NCI-H2107 (cell line): ENCODE measurements at places on chromosomes 4 and X.

- DNase-seq: no peak
Measured at GRCh38 chr4:98601708-98602107, 56.7 kb downstream of the TSPAN5 start.

DNA sequence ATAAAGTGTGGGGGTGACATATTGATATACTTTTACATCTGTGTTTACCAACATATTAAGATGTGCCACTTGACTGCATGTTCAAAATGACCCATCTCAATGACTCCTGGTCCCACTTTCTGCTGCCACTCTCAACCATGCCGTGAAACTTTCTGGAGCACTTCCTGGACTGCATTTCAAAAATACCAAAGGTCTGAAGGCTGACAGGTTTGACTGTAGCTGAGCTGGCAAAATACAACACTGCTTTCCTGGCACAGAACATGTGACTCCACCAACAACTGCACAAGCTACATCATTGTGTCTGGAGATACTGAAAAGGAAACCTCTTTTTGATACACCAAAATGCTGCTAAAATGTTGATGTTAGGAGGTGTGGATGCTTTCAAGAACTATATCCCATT lies 184.8 kb downstream of the UNC5C start:
- DNase-seq: no peak

DNA sequence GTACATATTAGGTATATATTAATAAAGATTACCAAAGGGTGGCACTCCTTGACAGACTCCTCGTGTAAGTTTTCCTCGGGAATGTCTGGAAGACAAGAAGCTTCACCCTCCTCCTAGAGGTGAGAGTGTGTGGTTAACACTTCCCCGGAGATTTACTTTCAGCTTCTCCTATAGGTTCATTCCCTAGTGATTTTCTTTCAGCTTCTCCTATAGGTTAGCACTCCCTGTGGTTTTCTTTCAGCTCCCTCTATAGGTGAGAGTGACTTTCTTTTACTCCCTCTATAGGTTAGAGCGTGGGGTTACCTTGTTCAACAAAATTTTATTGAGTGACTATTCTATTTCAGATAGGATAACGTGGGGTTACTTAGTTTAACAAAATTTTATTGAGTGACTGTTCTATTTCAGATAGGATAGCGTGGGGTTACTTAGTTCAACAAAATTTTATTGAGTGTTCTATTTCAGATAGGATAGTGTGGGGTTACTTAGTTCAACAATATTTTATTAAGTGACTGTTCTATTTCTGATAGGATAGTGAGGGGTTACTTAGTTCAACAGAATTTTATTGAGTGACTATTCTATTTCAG lies 106.0 kb upstream of the PLAC1 start:
- DNase-seq: no peak

DNA sequence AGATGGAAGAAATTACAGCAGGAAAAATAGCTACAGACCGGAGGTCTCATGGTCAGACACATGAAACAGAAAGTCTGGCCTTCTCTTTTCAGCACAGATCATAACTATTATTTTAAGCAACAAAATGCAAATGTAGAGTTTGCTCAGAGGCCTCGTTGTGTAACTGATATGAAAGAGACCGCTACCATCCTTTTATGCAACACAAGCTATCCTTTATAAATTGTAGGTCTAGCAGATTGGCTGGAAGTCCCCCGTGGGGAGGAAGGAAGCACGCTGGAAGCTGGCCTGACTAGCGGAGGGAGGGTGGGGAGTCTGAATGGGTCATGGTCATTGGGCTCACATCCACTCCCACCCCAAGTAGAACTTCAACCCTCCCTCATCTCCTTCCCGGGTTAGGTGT lies 27.7 kb downstream of the DMP1 start:
- no peak for DNase-seq

DNA sequence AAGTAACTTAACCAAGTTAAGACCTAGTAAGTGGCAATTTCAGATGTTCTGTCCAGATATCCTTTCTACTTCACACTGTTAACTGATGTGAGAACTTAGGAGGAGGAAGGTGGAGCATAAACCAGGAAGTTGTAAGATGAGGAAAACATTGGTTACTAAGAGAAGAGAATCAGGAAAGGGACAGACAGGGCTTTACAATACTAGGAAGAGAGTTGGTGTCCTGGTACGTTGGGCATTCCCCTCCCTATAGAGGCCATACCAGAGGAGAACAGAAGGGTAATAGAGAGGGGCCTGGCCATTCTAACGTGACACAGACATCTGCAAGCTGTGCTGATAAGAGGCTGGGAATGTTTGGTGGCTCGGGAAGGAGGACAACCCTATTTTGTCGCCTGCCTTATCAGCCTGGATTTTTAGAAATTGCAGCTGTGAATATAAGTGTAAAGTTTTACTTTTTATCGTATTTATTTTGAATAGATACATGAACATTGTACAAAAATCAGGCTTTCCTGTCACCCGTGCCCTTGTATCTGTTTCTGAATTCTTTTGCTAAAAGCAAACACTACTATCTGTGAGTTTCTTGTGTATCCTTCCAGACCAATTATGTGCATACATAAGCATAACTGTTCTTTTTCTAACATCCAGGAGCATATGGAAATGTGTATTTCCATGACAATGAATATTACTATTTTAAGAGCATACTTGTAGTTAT lies 53.5 kb upstream of the HPRT1 start:
- DNase-seq: no peak

GRCh38 chr4:38347251-38347650 lies 316.7 kb upstream of the KLF3 start:
- no peak for DNase-seq

DNA sequence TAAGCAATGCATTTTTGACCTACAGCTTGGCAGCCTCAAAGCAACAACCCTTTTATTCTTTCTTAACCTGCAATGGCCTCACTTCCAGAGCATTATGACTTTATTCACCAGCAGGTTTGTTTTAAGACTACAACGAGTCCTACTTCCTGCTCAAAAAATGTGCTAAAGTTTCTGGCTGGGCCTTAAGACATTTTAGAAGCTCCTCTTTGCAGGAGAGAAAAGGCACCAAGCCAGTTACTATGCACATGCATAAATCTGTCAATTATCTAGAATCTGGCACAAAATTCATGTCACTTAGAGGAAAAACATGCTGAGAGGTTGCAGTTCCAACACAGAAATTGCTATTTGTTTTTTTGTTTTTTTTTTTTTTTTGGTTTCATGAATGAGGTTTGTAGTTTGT lies 223.0 kb upstream of the EPHA5 start:
- no peak for DNase-seq

DNA sequence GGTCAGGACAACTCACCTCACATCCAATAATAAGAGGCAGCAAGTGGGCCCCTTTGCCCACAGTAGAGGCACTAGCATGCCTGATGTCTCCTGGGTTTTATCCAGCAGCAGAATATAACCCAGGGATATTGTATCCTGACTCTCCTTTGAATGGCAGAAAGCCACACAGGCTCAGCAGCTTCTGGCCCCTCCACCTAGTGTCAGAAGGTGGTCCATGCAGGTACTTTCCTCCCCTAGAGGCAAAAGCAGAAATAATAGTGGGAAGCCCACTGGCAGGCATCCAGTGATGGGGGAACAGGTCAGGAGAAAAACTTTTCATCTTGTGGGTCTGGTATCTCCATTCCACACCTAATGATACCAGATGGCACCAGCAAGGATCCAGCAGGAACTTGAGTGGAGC lies 75.5 kb upstream of the IRS4 start:
- DNase-seq: no peak

DNA sequence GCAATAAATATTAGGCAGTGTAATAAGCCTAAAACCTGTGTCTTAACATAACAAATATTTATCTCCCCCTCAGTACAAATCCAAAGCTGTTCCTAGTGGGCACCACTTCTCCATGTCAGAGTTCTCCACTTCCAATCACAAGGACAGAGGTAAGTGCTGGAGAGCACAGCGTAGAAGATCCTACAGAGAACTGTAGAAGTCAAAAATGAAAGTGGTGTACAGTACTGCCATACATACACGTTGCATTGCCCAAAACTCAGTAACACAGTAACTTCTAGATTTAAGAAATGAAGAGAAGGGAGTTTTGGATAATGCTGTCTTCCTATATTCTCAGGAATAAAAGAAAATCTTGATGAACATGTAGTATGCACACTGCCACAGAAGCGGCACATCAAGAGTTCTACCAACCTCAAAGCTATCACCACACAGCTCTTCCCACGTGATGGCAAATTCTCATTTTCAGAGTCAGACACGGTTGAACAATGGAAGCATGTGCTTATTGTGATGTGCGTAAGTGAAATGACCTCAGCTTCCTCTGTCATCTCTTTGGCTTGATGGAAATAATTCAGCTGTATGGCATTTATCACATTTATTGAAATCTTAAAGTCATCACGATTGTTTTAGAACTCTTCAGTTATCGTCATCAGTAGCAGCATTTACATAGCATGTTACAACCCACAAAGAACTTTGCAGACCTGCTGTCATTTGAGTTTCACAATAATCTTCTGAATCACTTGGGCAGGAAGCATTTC lies 27.1 kb upstream of the SPANXN4 start:
- no peak for DNase-seq

DNA sequence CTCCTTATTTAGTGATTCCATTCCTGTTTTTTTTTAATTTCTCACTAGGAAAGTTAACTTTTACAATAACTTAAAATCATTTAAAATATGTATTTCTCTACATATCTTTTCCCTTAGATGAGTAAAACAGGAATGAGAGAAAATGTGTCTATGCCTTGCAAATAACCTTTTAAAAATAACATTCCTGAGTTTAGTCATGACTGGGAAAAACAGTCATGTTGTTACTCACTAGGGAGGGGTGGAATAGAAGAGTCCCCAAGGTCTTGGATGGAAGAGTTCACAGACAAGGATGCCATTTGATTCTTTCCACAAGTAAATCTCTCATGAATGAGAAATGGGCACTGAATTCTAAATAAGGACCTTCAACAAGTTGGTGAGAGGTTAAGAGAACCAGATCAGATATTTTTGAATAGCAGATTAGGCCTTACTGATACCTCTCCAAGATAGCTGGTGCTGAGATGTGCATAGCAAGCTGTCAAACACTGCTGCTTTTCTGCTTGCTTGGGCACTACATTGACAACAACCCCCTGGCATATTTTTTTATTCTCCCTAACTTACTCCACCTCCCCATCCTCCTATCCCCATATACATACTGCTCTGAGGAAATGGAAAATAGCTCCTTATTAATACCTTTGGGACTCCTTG lies 25.1 kb downstream of the UGDH start:
- no peak for DNase-seq

DNA sequence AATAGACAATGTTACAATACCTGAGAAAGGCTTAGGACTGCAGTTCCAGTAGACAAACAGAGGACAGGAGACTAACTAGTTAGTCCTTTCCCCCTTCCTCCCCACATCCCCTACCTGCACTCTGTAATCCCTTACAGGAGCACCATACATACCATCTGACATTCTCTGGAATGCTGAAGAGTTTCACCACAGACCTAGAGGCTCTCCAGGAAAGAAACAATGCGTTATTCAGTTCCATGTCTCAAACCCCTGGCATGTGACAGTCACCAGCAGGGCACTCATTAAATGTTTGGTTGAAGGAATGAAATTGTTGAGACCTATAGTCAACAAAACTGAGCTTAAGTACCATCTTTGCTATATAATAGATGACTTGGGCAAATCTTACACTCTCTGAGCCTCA lies 100.2 kb upstream of the USP38 start:
- no peak for DNase-seq

DNA sequence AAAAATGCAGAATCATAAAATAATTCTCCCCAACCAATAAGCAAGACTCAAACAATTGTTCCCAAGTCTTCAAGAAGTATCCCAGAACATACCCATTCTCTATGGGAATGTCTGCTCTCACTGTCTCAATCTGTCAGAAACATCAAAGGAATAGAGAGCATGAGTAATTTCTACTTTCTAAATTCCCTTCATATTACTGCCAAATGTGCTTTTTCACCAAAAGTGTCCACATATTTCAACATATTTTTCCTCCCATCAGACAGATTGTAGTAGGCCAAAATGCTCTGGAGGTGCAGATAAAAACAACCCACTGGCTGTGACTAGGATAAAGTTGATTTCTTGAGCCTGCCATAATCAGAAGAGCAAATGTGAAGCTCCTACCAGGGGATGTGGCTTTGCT lies 692.0 kb upstream of the FAM241A start:
- DNase-seq: no peak

- DNase-seq: no peak
Measured at GRCh38 chrX:1035206-1035605, 177.2 kb downstream of the CRLF2 start.

GRCh38 chr4:185254434-185254833 lies 45.0 kb downstream of the SNX25 start:
- no peak for DNase-seq

DNA sequence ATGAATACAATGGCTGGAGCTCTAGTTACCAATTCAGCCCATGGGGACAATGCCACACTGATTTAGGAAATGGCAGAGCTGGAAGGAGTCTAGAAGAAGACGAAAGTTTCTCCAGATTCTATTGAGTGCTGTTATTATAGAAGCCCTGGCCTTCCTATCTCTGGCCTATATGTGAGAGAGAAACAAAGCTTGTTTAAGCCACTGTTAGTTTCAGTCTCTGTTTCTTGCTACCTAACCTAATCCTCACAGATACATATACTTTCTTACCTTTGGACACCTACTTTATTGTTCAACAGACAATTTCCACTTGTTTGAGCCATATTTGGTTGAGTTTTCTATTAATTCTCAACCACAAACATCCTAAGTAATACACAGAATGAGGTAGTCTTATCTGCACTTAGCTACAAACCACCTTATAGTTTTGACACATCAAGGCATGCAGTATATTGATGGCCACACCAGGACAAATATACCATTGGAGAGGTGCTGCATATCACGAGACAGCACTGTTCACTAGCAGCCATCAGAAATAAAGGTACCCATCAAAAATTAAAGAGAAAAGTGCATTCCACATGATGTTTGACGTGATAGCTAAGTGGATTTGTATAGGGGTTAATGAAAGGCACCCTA lies 190.2 kb downstream of the SMIM20 start:
- DNase-seq: no peak

GRCh38 chr4:176841711-176842112 lies 49.0 kb upstream of the VEGFC start:
- no peak for DNase-seq

DNA sequence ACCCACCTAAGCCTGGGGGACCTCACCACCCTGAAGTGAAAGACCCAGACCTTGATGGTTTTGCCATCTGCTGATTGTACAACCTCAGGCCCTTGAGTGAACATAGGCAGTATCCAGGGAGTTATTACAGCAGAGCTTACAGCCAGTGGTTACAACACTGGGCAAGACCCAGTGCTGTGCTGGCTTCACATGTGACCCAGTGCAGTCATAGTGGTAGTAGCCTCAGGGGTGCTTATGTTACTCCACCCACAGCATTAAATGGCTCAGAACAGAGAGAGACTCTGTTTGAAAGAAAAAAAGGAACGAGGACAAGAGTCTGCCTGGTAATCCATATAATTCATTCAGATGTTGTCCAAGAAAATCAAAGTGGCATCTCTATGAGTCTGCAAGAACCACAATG lies 45.2 kb upstream of the DACH2 start:
- DNase-seq: no peak

DNA sequence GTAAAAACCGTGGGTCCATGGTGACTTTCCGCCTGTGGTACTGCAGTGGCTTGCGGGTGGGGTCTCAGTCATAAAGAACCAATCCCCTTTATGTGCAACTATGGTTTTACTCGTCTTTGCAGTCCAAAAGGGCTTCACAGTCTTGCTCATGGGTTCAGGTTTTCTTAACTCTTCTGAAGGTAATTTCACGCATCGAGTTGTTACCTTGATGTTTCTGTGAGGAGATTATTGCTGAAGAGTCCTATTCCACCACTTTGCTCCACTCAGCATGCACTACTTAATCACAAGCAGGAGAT lies 41.5 kb downstream of the F8 start:
- DNase-seq: no peak
